Vagina (tissue), 2 donors: ENCODE measurements at places on chromosomes 13 and 19.

DNA sequence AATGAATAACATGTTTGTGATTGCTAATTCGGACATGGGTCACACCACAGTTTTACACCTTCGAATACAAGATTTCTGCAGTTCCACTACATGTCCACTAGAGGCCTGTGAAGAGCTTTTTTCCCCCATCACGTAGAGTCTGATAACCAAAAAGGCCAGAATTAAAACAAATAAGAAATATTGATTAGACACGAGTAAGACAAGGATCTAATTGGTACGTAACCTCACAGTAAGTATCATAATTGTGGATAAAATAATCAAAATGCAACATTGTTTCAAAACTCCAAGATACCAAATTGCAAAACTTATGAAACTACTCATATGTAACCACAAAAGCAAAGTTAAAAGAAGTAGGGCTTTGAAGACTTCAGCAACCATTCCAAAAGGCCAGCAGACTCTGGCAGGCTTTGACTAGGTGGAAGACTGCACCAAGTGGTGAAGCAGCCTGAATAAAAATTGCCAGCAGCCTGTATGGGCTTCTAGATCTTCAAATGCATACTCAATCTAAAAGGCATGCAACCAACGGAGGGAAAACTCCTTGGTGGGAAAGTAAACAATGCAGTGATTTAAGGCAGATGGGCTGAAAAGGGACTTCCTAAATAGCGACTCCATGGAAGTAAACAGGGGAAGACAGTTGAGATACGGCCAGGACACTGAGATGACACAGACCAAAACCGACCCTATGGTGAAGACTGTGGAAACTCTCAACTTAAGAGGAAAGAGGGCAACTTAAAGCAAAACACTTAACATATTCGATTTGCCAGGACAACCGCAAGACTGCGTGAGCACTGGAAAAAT, 56.7 kb downstream of the STARD13 start:
- no peaks in the 10 kb centered on the region for H3K27me3 ChIP-seq
- DNase-seq, result no peak
- no peaks in the 10 kb centered on the region for H3K36me3 ChIP-seq
- H3K4me3 ChIP-seq, result no peak overlapping the region
- peak overlapping the region; percentile 75 for H3K27ac ChIP-seq

GRCh38 chr13:49904729-49905456, 31.2 kb downstream of the SPRYD7 start:
- no peak for DNase-seq
- no peaks in the 10 kb centered on the region for H3K36me3 ChIP-seq
- H3K4me3 ChIP-seq, result no peak overlapping the region
- H3K4me1 ChIP-seq, result no peaks in the 10 kb centered on the region
- H3K27ac ChIP-seq, result no peak overlapping the region

DNA sequence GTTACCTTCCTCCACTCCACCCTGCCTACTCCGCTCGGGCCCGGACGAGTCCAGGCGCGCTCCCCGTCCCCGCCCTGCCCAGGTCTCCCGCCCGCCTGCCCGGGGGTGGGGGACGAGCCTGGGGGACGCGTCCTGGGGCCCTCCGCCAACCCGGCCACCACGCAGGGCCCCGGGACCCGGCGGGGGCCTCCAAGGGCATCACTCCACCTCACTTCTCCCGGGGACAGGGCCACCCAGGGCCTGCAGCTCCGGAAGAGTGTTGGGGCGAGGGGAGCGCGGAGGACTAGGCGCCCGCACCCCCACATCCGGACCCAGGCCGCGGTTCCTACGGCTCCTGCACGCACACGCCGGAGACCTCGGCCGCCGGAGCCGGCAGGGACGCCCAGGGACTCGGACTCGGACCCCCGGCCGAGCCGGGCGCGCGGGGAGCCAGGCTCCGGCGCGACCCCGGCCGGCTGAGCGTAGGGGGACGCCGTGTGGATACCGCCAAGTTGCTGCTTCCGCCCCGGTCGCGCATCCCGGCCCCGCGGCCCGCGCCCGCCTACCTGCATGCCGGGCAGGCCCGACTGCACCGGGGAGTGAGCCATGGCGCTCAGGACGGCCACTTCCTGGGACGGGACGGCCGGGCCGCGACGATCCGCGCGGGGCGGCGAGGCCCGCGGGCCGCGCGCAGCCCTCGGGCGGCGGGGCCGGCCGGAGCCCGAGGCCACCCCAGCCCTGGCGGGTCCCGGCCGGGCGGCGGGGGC, 534 bp downstream of the STK24 start:
- no peak for DNase-seq
- H3K36me3 ChIP-seq, result no peaks in the 10 kb centered on the region
- H3K4me3 ChIP-seq, result peak overlapping the region; percentile 59
- peaks cover 51% of the 10 kb centered on the region for H3K4me1 ChIP-seq
- peak overlapping the region; percentile 99 for H3K27ac ChIP-seq

DNA sequence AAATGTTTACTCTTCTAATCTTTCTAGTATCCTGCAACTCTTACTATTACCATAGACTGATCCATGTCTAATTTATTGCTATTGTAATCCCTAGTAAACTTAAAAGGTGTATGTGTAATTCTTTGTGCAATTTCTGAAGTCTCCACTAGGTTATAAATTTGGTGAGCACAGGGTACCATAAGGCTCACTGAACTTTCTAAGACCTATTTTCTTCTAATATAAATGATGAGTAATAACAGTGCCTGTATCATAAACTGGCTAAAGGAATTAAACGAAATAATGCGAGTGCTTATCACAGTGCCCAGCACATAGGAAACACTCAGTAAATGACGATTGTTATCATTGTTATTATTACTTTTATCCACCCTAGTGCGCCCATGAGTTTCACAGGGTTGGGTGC, 119.1 kb downstream of the KLF12 start:
- no peak overlapping the region for H3K27ac ChIP-seq
- no peak overlapping the region for H3K4me3 ChIP-seq
- H3K36me3 ChIP-seq, result no peaks in the 10 kb centered on the region

DNA sequence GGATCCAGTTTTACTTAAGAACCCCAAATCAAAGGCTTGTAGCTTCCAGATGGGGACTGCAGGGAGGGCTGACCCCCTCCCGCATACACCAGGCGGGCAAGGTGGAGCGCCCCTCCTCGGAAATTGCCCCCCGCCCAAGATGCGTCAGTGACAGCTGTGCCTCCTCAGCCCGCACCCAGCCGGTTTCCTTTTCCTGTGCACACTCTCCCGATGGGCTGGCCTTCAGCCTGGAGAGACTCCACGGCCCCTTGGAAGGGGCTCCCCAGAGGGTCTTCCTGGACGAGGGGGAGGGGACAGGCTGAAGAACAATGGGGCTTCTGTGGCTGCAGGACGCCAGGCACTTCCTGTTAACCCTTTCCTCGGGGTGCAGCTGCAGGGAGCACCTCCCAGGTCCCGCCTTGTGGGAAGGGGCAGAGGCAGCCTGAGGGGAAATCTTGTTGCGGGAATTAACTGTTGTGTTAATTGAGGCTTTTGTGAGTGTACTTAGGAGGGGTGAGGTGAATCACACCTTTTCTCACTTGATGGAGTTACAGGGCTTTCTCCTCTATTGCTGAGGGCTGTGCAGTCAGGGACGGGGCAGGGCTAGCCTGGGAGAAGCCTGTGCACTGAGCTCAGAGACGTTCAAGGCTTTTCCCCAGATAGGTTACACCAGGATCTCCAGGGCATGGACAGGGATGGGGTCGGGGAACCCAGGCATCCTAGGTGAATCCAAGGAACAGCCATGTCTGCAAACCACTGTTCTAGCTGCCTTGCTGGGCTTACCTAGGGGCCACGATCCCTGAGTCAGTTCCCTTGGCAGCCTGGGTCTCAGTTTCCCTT, 14.3 kb downstream of the IER2 start:
- peak overlapping the region; percentile 97 for H3K27ac ChIP-seq
- no peaks in the 10 kb centered on the region for H3K36me3 ChIP-seq
- peak overlapping the region; percentile 40 for H3K4me3 ChIP-seq
- no peak for DNase-seq
- H3K4me1 ChIP-seq, result peaks cover 74% of the 10 kb centered on the region

GRCh38 chr13:19573120-19573716, 11.9 kb upstream of the TPTE2 start:
- H3K27ac ChIP-seq, result no peak overlapping the region
- no peaks in the 10 kb centered on the region for H3K36me3 ChIP-seq
- DNase-seq, result no peak
- H3K4me1 ChIP-seq, result no peaks in the 10 kb centered on the region
- H3K27me3 ChIP-seq, result no peaks in the 10 kb centered on the region

- H3K36me3 ChIP-seq, result peaks cover 9% of the 10 kb centered on the region
- no peak overlapping the region for H3K4me3 ChIP-seq
- no peak for DNase-seq
- no peak overlapping the region for H3K27ac ChIP-seq
Measured at GRCh38 chr13:45162821-45163220, 38.0 kb downstream of the KCTD4 start.

DNA sequence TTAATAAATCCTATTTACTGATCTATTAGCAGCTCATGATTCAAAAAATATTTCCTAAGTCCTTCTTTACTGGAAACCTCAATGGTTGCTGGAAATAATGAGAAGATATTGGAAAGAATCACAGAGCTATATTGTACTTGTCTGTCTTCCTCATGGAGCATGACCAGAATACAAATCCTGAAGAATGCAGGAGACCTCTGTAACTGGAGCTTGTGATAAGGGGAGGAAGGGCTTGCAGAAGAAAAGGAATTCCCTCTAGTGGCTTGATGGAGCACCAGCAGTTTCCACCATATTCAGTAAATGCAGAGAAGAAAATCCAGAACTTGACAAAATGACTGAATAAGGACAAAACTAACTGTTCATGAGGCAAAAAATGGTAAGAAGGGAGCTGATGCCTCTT, 1333.1 kb downstream of the EFNB2 start:
- no peaks in the 10 kb centered on the region for H3K4me1 ChIP-seq
- no peak overlapping the region for H3K27ac ChIP-seq
- DNase-seq, result no peak
- no peaks in the 10 kb centered on the region for H3K27me3 ChIP-seq
- no peak overlapping the region for H3K4me3 ChIP-seq
- H3K36me3 ChIP-seq, result no peaks in the 10 kb centered on the region

- no peak overlapping the region for H3K4me3 ChIP-seq
- DNase-seq, result no peak
- peaks cover 35% of the 10 kb centered on the region for H3K36me3 ChIP-seq
- no peaks in the 10 kb centered on the region for H3K27me3 ChIP-seq
- H3K27ac ChIP-seq, result peak overlapping the region; percentile 70
Measured at GRCh38 chr19:46841458-46842083, 9.1 kb downstream of the AP2S1 start.

DNA sequence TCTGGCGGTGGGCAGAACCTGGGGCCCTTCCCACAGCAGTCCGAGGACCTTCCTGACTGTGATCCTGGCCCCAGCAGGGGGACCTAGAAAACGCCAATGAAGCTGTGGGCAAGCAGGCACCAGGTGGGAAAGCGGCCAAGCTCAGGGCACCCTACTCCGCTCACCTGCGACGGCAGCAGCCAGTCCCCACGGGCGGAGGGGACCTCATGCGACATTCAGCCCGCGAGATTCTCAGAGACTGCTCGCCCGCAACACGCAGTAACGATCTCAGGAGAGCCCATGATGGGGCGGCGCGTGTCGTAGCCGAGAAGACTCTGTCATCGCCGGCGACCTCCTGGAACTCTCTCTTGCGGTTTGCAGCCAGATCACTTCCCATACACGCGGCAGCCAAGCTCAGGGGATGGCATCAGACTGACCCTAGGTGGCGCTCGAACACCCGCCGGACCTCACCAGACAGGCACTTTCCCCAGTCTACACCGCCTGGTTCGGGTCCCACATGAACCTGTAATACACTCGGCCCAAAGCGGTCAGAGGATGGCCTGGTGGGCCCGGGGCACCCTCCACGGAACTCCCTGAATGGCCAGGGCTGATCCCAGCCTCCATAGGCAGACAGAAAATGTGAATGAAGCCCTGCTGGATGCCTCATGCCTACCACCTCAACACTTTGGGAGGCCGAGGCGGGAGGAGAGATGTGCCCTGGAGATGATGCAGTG, 26.5 kb downstream of the MAN2B1 start:
- no peak overlapping the region for H3K27ac ChIP-seq
- DNase-seq, result no peak
- H3K27me3 ChIP-seq, result no peaks in the 10 kb centered on the region
- peak overlapping the region; percentile 17 for H3K4me3 ChIP-seq
- peaks cover 12% of the 10 kb centered on the region for H3K4me1 ChIP-seq

GRCh38 chr13:72104656-72105180, 237.7 kb upstream of the DACH1 start:
- no peak overlapping the region for H3K27ac ChIP-seq
- no peaks in the 10 kb centered on the region for H3K36me3 ChIP-seq
- H3K4me3 ChIP-seq, result no peak overlapping the region

DNA sequence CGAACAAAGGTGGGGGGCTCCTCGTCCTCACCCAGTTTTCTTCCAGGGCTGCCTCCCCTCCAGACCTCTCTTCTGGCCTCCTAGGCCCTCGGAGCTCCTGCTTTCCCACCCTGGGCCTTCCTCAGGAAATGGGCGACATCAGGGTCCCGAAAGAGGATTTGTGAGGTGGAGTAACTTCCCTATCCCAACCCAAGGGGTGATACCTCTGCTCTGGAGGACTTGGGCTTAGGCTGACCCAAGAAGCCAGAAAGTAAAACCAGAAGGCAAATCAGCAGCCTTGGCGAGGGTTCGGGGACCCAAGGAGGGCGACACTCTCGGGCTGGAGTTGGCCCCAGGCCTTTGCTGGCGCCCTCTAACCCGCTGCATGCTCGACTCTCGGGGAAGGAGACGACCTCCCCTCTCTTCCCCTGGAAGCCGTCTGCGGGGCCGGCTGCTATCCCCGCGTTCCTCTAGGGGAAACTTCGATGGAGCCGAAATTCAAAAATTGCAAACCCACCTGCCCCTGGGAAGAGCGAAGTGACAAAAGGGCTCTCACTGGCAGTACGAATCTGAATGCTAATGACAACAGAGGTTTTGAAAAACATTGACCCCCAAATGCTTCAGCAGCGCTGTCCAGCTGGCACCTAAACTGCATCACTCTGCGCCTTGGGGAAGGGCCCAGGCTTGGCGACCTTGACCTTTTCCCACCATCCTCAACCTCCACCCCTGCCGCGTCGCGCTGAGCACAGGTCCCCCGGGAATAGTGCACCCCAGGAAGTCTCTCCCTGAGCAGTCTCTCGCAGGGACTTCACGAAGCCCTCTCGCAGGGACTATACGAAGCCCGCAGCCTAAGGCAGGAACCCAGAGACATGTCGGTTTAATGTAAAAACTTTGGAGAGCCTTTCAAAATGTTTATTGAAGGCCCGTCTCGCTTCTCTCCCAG, 2.4 kb downstream of the PDX1 start:
- peaks cover 27% of the 10 kb centered on the region for H3K27me3 ChIP-seq
- H3K27ac ChIP-seq, result no peak overlapping the region

- DNase-seq, result no peak
- H3K36me3 ChIP-seq, result no peaks in the 10 kb centered on the region
- H3K27me3 ChIP-seq, result no peaks in the 10 kb centered on the region
- H3K4me3 ChIP-seq, result no peak overlapping the region
- no peak overlapping the region for H3K27ac ChIP-seq
Measured at GRCh38 chr13:29279356-29280254, 315.9 kb downstream of the SLC7A1 start.

GRCh38 chr19:35755550-35756376, 1.1 kb downstream of the HSPB6 start:
- H3K27me3 ChIP-seq, result no peaks in the 10 kb centered on the region
- peaks cover 42% of the 10 kb centered on the region for H3K4me1 ChIP-seq
- H3K36me3 ChIP-seq, result no peaks in the 10 kb centered on the region
- H3K27ac ChIP-seq, result peak overlapping the region; percentile 97
- peak overlapping the region; percentile 61 for H3K4me3 ChIP-seq

- H3K4me1 ChIP-seq, result no peaks in the 10 kb centered on the region
- H3K36me3 ChIP-seq, result no peaks in the 10 kb centered on the region
- H3K27ac ChIP-seq, result no peak overlapping the region
Measured at GRCh38 chr13:39976481-39976880, 321.0 kb downstream of the COG6 start.
